ENCODE measurements at places on chromosomes 12 and 14.

- no peak for DNase-seq
Observed at GRCh38 chr12:95390192-95390591, 83.8 kb upstream of the METAP2 start.

DNA sequence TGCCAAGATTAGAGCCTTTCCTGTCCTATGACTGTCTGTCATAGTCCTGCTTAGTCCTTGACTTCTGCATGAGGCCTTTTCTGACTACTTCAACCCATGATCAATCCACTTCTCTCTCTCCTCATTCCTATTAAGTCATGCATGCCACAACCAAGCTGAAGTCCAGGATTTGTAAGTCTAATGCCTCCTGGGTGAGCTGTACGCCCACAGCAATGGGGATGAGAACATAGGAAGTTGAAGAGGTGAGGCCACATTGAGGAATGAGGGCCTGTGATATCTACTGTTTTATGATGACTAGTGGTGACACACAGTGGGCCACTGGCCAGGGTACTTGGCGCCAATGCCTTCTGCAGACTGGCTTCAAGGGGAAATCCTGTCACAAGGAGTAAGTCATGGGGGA lies 994.1 kb upstream of the TMEM132C start:
- DNase-seq: no peak

DNA sequence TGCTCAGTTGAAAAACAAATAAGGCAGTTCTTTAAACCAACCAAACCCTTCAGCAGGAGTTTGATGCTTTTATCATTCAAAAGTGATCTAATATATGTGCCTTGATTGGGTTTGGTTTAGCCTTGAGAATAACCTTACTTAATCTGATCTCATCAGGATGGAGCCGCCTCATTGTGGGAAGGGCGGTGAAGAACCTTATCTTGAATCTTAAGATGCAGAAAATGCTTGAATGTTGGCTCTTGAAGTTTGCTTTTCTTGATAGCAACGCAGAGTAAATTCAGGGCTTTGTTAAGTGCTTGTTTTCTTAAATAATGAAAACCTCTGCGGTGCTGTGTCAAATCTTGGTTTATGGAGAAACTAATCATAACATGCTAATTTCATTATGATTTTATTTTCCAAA lies 138.2 kb downstream of the MON2 start:
- DNase-seq: no peak

DNA sequence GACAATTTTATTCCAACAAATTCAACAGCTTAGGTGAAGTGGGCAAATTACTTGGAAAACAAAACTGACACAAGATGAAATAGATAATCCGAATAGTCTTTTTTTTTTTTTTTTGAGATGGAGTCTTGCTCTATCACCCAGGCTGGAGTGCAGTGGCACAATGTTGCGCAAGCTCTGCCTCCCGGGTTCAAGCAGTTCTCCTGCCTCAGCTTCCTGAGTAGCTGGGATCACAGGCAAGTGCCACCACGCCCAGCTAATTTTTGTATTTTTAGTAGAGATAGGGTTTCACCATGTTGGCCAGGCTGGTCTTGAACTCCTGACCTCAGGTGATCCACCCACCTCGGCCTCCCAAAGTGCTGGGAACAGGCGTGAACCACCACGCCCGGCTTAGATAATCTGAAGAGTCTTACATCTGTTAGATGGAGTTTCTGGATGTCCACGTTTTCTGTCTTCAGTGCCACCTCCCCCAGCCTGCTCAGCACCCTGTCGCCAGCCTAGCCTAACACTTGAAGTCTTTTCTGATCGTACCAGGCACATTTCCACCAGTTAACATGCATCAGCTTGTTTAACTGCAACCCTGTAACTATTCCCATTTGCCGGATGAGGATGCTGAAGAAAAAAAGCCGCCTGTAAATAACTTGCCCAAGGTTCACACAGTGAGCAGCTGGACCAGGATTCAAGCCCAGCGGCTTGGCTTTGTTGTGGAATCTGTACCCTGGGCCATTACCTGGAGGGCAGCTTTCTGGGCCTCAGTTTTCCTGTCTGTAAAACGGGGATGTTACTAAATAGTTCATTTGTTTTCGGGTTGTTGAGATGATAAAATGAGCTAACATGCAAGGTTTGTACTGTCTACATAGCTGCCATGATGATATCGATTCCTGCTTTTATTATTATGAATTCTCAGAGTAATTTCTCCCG lies 26.4 kb downstream of the FBRSL1 start:
- DNase-seq: no peak

DNA sequence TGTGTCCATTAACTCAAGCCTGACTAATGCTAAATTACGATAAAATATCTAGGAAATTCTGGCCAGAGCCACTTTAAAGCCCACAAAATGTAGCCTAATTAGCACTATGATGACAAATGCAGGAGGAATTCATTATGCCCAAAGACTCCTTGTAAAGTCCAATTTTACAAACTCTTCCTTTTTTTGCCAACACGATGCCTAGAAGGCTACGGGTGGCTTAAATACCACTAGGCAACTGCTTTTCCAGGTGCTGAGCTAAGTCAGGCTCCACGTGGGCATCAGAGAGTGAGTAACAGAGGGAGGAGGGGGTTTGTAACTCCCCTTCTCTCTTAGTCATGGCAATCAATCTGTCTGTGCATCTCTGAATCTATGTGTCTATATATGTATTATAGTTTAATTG lies 172.4 kb upstream of the NTF3 start:
- no peak for DNase-seq

DNA sequence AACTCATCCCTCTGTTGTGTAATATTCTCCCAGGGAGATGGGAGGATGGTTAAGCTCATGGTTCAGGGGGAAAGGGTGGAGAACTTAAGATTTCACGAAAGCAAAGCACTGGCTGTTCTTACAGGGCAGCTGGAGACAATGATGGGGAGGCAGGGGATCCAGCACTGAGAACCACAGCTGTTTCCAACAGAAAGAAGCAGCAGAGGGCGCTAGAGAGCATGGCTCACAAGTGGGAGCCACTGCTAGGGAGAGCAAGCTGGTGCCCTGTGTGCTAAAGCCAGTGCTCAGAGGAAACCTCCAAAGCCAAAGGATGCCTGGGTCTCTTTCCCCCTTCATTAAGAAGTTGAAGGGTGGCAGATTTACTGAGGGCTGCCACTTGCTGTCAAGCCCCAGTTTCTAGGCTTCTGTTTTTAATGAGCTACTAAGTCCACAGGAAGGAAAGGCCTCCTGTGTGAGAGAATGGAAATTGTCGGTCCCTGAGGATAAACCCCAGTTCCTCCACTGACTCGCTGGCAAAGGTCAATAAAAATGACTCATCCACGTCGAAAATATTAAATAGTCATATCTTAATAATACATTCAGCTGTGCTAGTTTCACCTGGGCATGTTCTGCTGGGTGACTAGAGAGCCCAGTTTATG lies 199.7 kb downstream of the ANO2 start:
- peak; percentile 28 for DNase-seq

- DNase-seq: no peak
Observed at GRCh38 chr12:123106640-123107359, 44.1 kb downstream of the PITPNM2 start.

DNA sequence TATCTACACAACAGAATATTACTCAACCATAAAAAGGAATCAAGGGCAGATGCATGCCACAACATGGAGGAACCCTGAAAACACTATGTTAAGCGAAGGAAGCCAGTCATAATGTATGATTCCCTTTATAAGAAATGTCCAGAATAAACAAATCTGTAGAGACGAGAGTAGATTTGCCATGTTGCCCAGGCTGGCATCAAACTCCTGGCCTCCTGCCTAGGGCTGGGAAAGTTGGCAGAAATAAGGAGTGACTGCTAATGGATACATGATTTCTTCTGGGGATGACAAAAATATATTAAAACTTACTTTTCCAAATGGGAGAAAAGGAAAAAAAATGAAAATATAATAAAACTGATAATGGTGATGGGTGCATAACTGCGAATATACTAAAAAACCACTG lies 10.9 kb downstream of the CLIP1 start:
- DNase-seq: no peak

DNA sequence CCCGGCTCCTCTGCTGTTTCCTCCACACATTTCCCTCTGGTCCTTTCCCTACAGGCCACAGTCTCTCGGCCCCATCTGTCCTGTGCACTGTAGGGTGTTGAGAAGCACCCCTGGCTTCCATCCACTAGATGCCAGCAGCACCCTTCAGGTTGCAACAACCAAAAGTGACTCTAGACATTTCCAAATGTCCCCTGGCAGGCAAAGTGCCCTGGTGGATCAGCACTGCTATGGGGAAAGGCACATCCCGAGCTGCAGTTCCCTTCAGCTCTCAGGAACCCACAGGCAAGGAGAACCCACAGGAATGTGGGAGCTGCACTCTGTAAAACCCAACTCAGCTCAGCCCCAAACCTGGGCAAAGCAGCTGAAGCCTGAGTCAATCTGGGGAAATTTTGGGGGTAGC lies 77.0 kb downstream of the RBM19 start:
- DNase-seq: no peak

DNA sequence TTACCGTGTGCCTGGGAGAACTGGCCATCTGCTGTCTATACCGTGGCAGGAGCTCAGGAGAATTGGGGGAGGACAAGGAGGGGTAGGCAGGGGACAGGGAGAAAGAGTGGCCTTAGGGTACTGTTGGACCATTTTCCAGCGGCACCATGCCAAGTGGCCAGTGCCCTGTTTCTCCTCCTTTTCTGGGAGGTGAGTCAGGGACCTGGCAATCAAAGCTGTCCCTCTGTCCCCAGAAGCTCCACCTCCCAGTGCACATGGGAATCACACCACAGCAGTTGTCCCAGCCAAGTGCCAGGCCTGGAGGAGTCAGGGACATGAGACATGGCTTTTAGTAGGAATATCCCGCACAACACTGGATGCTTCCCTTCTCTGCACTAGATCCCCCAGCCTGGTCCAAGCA lies 118.0 kb downstream of the GCH1 start:
- DNase-seq: no peak

DNA sequence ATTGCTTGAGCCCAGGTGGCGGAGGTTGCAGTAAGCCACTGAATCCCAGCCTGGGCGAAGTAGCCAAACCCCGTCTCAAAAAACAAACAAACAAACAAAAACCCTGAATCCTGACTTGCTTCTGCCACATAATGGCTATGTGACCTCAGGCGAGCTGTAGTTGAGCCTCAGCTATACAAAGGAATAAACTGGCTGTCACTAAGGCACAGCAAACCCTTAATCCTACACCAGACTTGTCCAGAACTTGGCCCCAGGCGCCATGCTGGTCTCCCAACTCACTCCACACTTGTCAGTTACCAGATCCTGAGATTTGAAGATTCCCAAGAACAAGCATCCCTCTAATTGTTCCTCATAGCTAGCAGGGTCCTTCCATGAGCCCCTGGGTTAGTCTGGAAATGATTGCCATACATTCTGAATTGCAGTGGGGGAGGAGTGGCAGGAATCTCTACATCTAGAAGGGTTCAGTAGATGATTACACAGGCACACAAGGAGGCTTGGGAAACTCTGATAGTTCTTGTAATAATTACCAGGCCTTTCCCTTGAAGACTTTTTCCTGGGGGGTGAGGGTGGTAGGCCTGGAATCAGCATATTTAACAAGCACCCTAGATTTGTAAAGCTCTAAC lies 9.9 kb downstream of the MAP3K12 start:
- DNase-seq: no peak

- DNase-seq: no peak
Observed at GRCh38 chr12:122467983-122468382, 32.7 kb downstream of the ZCCHC8 start.

DNA sequence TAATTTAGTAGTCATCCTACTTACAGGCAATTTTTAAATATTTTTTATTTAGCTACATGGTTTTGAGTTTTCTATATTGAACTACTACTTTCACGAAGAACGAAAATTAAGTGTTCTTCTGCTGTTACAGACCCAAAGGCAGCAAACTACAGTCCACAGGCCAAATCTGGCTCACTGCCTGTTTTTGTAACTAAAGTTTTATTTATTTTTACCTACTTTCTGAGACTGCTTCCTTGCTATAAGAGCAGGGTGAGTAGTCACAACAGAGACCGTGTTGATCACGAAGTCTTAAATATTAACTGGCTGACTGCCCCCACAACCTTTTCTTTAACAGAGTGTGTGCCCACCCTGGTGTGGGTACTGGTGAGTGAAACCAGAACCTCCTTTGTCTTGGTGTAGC lies 11.6 kb downstream of the RBM19 start:
- DNase-seq: no peak

DNA sequence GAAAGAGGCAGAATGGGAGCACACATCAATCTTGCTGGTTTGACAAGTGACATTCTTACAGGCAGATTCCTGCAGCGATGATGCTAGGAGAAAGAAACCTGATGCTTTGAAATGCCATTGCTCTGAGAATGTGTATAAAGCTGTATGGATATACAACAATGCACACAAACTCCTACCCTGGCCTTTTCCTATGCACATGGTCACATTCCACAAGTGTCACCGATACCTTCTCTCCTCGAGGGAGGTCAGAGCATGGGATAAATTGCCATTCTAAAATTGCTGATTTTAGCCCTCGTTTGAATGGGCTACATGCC lies 11.9 kb downstream of the FGF6 start:
- DNase-seq: no peak

DNA sequence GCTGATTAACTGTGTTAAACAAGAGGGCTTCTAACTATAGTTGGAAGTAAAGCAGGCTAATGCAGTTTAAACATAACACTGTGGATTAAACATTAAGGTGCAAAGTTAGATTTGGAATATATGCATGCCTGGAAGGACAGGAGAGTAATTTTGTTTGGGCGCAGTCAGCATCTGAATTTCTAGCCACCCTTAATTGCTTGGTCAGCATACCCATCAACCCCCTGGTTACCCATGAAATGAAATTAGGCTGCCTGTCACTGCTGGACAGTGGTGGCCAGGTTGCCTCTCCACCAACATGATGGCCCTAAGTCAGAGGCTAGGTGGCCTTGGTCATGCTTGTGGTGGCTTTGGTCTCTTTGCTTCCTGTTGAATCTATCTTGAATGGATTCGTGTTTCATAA lies 30.0 kb upstream of the PTPRB start:
- no peak for DNase-seq

- DNase-seq: no peak
Observed at GRCh38 chr14:68331991-68332390, 460.9 kb downstream of the ZFP36L1 start.

DNA sequence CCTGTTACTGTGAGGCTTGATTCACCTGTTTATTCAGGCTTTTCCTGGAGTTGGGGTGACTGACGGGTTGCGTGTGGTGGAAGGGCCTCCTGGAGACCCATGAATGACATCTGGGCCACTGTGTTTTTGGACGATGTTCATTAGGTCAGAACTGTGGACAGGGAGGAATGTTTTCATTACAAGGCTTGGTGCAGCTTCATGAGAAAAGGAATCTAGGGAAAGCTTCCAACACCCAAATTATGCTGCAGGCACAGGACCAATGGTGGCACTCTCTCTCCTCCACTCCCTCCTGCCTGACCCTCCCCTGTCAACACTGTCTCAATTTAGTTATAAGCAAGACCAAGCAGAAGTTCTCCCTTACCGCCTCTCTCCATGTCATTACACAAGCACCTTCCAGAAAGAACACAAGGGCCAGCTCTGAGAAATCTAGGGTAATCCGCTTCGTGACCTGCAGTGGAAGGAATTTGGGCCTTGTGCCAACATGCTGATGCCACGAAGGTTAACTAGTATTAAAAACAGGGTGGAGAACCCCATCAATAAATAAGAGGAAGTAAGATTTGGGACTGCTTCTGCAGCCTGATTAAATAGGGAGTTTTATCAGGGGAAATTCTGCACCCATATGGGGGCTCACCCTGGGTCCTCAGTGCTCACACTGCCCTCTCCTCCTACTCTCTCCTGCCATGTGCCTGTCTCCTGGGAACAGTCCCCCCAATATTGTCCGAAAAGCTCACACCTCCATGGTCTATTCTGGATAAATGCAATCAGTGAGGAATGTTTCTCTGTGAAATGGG lies 200.3 kb downstream of the KTN1 start:
- no peak for DNase-seq

Measured in amygdala (tissue), 56 donors.